Dermis microvascular lymphatic vessel endothelial cell (primary cell): ENCODE measurements at places on chromosomes 7 and 10. TPM values are rescaled to one million over a fixed set of nuclear protein-coding genes. Genes with fewer than 3 reads are reported as not detected.

GRCh38 chr7:96526496-96526895, 183.2 kb downstream of the SEM1 start:
- no peak for DNase-seq

Gene SEPHS1
- 34.1 and 40.1 TPM in 2 replicates for total RNA-seq

Gene MOGAT3
- not detected in 2 replicates for total RNA-seq

DNA sequence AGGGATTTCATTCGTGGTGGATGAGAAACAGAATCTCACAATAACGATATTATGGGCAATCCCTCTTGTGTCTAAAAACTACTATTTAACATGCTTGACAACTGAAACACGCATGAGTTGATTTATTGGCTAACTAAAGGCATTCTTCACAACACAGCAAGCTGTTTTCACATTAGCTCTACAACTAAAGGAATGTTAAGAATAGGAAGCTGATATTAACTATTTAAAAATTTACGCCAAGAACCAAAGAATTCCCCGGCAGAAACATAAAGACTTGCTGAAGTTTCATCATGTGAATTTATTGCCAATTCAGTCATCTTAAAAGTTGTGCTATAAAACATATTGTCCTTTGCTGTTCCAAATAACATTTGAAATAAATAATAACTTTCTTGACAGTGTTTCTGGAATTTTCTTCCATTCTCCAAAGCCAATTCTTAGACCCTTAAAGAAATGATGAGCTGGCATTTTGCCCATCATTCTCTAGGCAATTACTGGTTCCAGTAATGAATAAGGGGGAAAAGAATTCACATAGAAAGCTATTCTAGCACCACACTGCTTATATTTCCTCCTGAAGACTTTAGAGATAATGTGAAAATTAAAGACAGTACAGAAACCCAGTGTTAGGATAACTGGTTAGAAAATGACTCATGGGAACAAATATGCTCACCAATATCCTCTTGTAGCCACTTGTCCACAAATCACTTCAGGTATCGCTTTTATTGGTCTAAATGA, 233.1 kb downstream of the PARD3 start:
- DNase-seq: no peak

GRCh38 chr7:6443372-6443941, 4.3 kb downstream of the DAGLB start:
- no peak for DNase-seq

DNA sequence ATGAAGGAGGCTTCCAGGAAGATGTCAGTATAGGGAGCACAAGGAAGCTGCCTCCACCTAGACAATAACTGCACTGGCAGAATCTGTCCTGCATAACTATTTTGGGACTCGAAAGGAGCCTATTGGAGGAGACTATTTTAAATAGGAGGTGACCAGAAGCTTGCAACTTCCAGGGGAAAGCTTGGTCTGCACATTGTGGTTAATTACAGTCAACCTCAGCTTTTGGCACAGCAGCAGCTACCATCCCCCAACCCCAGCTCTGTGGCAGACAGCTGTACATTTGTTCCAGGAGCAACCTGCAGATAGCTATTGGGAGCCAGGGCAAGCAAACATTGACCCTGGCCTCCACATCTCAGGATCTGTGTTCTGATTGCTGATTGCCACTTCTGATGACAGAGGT, 46.3 kb upstream of the NANOS1 start:
- DNase-seq: no peak

DNA sequence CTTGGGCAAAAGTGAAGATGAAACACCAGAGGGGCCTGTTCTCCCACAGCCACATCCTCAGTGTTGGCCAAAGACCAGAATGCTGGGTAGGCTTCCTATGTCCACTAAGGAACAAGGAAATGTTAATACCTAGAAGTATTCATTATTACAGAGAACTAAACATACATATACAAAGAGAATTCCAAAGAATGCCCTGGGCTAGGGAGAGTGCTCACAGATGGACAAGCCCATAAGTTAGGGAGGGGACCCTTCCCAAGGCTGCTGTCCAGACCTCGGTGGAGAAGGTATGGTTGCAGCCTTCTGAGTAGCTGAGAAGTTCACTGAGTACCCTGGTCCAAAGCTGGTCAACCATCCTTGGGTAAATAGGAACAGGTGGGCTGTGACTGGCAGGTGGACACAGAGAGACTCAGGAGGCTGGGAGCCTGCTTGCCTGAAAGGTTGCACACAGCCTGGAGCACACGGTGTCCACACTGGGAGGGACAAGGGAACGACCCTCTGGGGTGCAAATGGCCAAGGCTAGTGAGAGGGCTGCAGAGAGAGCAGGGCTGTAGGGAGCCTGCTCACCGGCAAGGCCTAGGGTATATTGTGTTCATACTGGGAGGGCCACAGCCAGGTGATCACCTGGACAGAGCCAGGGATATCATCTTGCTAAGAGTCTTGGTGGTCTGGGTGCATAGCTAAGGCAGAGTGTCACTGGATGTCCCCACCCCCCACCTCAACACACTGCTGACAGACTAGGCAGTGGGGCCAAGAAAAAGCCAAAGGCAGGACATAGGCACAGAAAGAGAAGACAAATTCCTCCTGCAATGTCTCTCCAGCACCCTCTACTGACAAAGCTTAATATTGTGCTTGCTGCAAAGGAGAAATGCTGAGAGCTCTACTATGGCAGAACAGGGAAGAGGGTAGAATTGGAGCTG, 40.3 kb downstream of the CPVL start:
- DNase-seq: peak; percentile 71

DNA sequence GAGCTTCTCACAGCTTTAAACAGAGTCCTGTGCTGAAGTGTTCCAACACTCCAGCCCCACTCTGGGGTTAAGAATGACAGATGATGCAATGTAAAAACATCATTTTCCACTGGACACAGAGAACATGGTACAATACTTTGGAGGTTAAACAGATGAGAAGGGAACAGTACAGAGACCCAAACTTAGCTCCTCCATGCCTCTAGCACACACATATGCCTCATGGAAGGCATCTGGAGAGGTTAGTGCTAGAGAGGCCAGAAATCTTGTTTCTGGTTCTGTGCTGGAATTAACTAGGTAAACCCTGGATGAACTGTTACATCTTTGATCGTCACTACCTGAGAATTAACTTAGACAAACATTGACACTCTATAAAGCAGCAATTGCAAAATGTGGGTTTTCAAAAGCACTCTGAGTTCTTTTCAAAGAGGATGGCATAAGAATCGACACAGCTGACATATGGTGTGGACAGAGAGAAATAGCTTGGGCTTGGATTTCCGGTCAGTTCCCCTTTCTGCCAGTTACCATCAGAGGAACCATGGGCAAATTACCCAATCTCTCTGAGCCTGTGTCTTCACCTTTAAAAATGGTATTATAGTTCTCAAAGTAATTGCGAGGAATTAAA, 81.9 kb downstream of the KCNMA1 start:
- no peak for DNase-seq

DNA sequence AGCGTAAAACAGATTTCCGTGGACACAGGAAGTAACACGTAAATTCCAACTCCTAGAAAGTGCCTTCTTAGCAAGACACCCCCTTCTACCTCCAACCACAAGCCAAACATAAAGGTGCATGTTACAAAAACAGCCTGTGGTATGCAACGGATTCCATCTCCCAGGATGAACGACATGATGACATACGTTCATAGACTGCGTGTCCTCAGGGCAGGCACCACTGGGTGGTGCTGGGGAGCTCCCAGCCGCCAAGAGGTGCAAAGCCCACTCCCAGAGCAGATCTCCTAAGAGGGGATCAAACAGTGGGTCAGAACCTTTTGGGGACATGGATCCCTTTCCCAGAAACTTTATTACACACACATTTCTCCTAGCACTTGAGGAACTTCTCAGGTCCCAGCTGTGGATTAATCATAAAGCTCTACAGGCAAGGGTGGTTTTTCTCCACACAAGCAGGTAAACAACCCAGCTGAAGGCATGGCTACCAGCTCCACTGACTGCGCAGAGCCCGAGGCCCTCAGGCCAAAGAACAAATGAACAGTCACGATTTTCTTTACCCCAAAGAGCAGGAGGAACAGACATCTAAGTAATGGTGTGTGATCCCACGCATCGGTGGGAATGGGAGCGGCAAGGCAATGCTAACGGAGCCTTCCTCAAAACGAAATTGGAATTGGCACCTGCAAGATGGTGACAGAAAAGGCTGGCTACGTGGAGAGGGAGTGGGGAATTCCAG, 13.8 kb downstream of the PSAP start:
- no peak for DNase-seq

GRCh38 chr7:4018601-4019316, 663.3 kb upstream of the FOXK1 start:
- no peak for DNase-seq

GRCh38 chr10:10846504-10846900, 171.2 kb upstream of the CELF2 start:
- no peak for DNase-seq

Gene HTR5A
- not detected in 2 replicates for total RNA-seq

DNA sequence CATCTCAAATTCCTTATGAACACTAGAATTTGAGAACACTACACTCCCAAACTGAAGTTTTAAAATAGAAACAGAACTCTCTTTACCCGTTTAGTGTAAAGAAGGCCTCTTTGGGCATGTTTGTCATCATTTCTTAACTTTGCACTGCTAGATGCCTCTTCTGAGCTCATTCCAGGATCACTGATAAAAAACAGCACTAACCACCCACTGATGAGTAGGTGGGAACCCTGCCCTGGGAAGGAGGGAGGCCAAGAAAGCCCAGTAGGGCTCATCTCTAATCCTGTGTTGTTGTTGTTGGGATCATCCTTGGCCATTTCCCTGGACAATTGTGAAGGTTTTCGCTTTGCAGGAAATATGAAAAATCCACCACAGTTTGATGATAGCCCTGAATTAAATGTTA, 68.2 kb downstream of the CUBN start:
- no peak for DNase-seq

DNA sequence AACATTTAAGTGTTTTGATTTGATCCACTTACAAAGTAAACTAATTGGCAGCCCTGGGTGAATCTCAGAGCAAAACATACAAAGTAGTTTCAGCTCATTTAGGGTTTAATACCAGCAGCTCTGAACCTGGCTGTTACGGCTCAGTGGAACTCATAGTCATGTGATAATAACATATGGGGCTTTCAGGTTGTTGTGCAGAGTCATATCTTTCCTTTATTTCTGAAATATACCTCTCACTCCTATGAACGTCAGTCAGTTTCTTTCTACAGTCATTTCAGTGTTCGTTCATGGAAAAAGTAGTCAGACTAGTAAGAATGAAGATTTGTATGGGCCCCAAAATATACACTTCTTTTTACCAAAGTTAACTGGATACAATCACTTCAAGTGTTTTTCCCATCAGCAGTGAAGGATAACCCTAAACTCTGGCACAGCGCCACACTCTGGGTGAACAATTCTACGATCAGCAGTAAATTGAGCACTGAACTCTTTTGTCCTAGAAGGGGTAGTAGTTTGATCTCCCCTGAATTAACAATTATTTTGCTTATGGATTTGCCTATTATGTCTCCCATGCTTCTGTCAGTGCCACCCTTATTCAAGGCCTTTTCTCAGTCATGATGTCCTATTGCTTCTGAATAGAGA, 218.6 kb downstream of the THSD7A start:
- no peak for DNase-seq

- DNase-seq: no peak
Measured at GRCh38 chr7:132009778-132010177, 453.4 kb upstream of the PODXL start.

DNA sequence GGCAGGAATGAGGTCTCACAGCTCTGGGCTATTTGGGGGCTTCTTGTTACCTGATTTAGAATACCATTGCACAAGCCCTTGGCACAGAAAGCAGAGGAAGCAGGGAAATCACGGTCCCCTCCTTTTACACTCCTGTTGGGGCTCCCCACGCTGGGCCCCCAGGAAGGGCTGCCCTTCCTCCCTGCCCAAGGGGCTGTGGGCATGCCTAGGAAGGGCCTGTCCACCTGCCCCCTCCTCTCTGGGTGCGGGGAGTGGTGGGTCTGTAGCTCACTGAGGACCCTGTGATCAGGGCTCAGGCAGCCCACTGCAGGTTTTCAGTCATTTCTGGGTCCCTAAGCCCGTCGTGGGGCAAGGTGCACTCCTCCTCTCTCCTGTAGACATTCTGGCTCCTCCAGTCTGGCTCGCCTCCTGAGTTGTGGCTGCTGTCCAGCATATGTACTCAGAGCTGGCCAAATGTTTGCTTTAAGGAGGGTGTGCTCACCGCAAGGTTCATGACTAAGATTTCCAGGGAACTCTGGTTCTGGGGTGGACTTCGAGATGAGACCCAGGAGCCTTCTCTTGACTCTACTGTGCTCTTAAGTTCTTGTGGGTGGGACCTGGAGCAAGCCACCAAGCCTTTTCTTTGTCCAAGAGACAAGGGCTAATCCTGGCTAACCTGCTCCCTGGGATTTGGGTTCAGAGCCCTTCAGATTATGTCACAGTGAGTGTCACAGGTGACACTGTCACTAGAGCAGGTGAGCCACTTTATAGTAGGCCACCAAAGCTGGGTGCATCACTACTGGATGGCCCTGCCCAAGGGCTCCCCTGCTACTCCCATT, 56.0 kb downstream of the TACR2 start:
- peak; percentile 40 for DNase-seq

DNA sequence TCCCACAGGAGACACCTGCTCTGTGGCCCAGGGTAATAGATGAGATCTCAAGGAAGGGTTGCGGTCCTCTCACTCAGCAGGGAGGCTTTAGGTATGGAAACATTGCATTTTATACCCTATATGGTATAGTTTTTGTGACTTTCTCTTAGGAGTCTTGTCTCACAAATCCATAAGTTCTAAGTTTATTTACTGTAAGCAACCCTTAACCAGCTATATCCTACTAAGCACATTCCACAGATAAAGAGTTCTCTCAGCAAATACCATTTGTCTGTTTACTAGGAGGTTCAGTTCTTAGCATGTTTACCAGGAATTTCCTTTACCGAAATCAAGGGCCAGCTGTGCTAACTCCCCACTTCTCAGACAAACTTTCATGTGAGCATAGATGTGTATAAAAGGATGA, 66.9 kb downstream of the ANLN start:
- no peak for DNase-seq

DNA sequence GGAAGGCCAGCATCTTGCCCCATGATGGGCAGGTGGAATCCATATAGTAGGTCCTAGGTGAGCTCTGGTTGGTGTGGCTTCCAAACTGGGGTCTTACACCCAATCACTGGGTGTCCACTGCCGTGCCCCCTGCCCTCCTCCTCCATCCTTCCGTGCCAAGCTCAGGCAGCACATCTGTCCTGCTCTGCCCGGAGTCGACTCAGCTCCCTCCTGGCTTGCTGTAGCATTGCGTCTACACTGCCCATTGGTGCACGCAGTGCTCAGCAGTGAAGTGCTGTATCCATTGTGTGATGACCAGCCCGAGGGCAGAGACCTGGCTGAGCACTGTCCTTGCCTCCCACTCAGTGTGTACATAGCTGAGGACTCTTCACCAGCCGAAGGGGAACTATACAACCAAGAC, 148.4 kb downstream of the ADAM12 start:
- DNase-seq: no peak

GRCh38 chr10:63437116-63437949, 28.4 kb downstream of the JMJD1C start:
- DNase-seq: no peak

Gene CAPZA2
- total RNA-seq: 149 and 184 TPM in 2 replicates
